ENCODE measurements at places on chromosomes 11 and 22. TPM values are rescaled to one million over a fixed set of nuclear protein-coding genes. Genes with fewer than 3 reads are reported as not detected.

- H3K36me3 ChIP-seq = no peaks in the 10 kb centered on the region
- no peak overlapping the region for H3K4me3 ChIP-seq
- no peak for DNase-seq
- no peaks in the 10 kb centered on the region for H3K4me1 ChIP-seq
Observed at GRCh38 chr11:113615773-113616172, 90.3 kb downstream of the TMPRSS5 start.

- no peaks in the 10 kb centered on the region for H3K27me3 ChIP-seq
- no peak overlapping the region for H3K4me3 ChIP-seq
- no peaks in the 10 kb centered on the region for H3K36me3 ChIP-seq
- H3K27ac ChIP-seq = no peak overlapping the region
Observed at GRCh38 chr11:133207995-133208394, 324.3 kb downstream of the OPCML start.

DNA sequence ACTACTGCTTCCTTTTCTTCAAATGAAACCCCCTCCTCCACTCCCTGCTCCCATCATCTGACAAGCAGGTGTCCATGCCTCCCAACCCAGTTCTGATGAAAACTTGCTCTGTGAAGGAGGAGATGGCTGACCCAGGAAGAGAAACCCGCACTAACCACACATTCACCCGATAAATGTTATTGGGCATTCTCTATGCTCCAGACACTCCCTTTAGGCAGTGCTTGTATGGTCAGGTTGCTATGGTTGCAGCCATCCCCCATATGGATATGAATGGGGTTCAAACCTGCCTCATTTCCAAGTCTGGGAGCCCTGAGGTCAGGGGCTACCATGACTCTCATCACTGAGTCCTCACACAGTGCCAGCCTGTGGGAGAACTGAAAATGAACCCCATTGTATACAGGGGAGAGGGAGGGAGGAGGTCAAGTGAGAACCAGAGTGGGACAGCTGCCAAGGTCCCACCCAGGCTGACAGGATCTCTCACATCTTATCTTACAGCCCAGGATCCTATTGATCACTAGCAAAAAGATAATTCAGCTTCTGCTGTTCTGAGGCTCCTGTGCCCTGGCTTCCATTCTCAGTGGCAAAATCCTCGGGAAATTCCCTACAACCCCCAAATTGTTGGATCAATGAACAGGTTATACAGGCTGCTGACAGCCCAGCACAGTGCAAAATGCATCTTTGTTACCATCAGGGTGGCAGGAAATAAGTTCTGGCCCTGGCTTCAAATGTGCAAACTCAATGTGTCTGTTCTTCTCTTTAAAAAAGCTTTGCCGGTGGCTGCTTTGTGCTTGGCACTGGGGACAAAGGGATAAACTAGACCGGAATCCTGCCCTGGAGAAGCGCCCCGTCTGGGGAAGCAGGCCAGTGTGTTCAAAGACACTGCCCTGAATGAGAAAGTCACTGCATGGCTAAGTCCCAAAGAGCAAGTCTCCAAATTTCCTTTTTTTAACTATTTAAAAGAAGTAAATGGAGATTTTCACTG lies 22.7 kb upstream of the ACER3 start:
- H3K4me3 ChIP-seq = no peak overlapping the region
- no peak for DNase-seq
- H3K27me3 ChIP-seq = no peaks in the 10 kb centered on the region
- H3K27ac ChIP-seq = no peak overlapping the region
- H3K36me3 ChIP-seq = no peaks in the 10 kb centered on the region

DNA sequence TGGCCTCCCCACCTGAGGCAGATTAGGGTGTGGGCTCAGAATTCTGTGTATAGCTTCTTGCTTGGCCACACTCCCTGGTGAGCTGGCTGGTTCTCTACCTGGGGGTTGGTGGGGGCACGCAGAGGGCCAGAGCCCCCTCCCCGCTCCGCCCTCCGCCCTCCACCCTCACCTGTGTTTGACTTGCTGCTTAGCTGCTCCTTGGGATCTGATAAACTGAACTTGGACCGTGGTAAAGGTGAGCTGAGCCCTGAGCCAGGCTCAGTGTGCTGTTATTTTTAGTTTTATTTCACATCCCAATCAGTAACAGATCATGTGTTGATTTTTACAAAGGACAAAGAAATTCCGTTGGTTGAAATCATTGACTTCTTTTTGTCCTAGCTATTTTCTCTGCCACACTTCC lies 2.0 kb downstream of the OVOL1 start:
- DNase-seq = no peak
- peaks cover 26% of the 10 kb centered on the region for H3K4me1 ChIP-seq
- peaks cover 10% of the 10 kb centered on the region for H3K27me3 ChIP-seq
- H3K4me3 ChIP-seq = no peak overlapping the region

GRCh38 chr11:79678780-79679452 lies 238.1 kb upstream of the TENM4 start:
- H3K27ac ChIP-seq = no peak overlapping the region
- no peaks in the 10 kb centered on the region for H3K36me3 ChIP-seq
- no peak for DNase-seq
- no peaks in the 10 kb centered on the region for H3K4me1 ChIP-seq
- H3K27me3 ChIP-seq = no peaks in the 10 kb centered on the region
- no peak overlapping the region for H3K4me3 ChIP-seq

DNA sequence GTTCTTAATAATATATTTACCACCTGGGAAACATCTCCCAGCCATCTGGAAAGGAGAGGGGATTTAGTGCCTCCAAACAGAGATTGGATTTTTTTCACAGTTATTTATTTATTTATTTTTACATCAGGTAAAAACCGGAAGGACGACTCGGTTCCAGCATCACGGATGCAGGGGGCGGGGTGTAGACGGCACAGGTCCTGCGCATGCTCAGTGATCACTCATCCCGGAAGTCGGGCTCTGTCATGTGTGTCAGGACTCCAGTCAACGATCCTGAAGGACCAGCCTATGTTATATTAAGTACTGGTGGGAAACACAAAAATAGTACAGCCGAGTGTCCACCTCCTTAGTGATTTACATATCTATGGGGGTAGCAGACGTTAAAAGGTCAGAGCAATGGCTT lies 467.6 kb downstream of the NTM start:
- no peak overlapping the region for H3K4me3 ChIP-seq
- H3K27ac ChIP-seq = no peak overlapping the region
- H3K36me3 ChIP-seq = no peaks in the 10 kb centered on the region
- no peaks in the 10 kb centered on the region for H3K27me3 ChIP-seq
- no peak for DNase-seq

DNA sequence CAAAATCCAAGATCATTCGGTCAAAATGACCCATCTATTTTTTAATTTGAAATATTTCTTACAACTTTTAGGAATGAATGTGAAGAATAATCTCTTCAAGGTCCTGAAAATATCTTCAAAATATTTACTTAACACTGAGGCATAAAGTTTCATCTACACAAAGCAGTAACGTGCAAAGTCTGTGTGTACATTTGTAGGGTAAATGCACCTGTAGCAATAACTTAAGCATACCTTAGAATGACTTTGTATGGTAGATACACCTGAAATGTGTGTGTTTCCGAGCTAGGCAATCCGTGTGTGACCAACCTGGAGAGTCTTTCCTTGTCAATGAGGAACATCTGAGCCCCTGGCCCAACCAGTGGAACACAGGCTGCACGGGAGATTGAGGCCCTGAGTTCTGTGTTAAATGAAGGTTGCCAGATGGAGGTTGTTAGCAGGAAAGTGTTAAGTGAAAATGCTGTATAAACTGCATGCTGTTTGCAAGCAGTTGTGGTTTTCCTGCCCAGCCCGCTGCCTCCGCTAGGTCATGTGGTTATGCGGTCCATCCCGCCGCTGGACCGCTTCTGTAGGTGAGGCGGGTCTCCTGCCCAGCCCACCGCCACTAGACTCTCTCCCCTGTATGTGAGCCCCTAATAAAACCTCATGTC lies 7.6 kb upstream of the CTR9 start:
- no peaks in the 10 kb centered on the region for H3K27me3 ChIP-seq
- peak; percentile 33 for DNase-seq
- H3K4me1 ChIP-seq = peaks cover 16% of the 10 kb centered on the region
- H3K36me3 ChIP-seq = no peaks in the 10 kb centered on the region
- no peak overlapping the region for H3K4me3 ChIP-seq

GRCh38 chr22:32830473-32830872 lies 29.0 kb downstream of the TIMP3 start:
- DNase-seq = no peak
- no peaks in the 10 kb centered on the region for H3K27me3 ChIP-seq
- no peak overlapping the region for H3K4me3 ChIP-seq
- no peak overlapping the region for H3K27ac ChIP-seq

- H3K4me3 ChIP-seq = no peak overlapping the region
- DNase-seq = no peak
- H3K4me1 ChIP-seq = no peaks in the 10 kb centered on the region
- no peak overlapping the region for H3K27ac ChIP-seq
- H3K36me3 ChIP-seq = no peaks in the 10 kb centered on the region
Observed at GRCh38 chr11:4202749-4203148, 108.2 kb downstream of the RRM1 start.

- no peak overlapping the region for H3K27ac ChIP-seq
- no peak overlapping the region for H3K4me3 ChIP-seq
- no peak for DNase-seq
Observed at GRCh38 chr11:27347359-27348339, 15.4 kb downstream of the CCDC34 start.

GRCh38 chr22:36589856-36590255 lies 60.9 kb upstream of the EIF3D start:
- H3K4me1 ChIP-seq = no peaks in the 10 kb centered on the region
- H3K27me3 ChIP-seq = peaks cover 6% of the 10 kb centered on the region
- no peak overlapping the region for H3K27ac ChIP-seq
- no peaks in the 10 kb centered on the region for H3K36me3 ChIP-seq
- no peak for DNase-seq
- H3K4me3 ChIP-seq = no peak overlapping the region

DNA sequence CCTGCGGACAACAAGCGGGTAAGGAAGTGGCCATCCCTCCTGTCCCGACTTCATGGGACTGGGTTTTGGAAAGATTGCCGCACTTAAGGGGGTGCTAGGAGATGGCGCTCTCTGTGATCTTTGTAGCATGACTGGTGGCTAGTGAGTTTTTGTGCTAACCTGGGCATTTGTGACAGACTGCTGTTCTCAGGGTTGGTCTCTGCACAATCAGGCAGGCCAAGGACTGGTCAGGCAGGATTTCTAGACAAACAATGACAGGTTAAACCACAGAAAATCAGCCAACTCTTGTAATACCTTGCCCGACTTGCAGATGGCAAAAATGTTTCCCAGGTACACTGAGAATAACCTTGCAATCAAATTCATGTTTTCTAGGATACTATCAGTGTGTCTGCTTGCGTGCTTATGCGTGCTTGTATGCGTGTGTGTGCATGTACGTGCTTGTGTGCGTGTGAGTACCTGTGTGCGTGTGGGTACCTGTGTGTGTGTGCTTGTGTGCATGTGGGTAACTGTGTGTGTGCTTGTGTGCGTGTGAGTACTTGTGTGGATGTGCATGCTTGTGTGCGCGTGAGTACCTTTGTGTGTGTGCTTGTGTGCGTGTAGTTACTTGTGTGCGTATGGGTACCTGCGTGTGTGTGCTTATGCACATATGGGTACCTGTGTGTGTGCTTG lies 25.6 kb upstream of the SORL1-AS1 start:
- no peaks in the 10 kb centered on the region for H3K27me3 ChIP-seq
- H3K4me1 ChIP-seq = peaks cover 37% of the 10 kb centered on the region
- H3K27ac ChIP-seq = no peak overlapping the region
- H3K4me3 ChIP-seq = no peak overlapping the region

DNA sequence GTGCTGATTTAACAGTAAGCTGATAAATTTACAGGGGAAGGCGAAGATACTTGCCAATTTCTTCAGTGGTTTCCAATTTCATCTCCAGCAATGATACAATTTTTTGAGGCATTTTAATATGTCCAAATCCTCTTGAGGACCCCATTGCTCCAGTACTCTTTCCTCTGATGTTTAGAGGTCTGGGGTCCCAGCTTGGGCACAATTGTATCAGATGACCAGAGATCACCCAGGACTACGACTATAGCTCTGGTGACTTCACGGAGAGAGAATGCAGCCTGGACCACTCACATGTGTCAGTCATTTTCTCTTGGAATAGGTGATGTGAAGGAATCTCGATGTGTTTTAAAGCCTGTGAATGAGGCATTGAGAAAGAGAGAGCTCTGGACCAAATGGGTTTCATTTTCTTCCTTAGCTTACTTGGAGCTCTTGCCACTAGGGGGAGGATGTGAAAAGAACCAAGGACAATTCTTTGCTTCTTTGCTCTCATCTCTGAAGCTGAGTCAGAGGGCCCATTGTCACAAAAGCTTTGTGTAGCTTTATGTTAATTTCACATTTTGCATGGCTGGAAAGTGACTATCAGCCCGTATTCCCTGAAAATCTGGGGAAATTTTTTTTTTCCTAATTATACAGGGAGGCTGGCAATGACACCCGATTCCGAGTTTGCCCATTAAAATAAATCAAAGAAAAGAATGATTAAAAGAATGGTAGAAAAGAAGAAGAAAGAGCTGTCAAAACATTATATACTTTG lies 6.7 kb upstream of the CCDC90B start:
- H3K27ac ChIP-seq = no peak overlapping the region
- no peak overlapping the region for H3K4me3 ChIP-seq
- no peaks in the 10 kb centered on the region for H3K36me3 ChIP-seq
- no peaks in the 10 kb centered on the region for H3K27me3 ChIP-seq
- DNase-seq = peak; percentile 63

GRCh38 chr11:11467312-11467711 lies 114.3 kb upstream of the CSNK2A3 start:
- no peaks in the 10 kb centered on the region for H3K4me1 ChIP-seq
- no peaks in the 10 kb centered on the region for H3K36me3 ChIP-seq
- H3K27me3 ChIP-seq = no peaks in the 10 kb centered on the region
- H3K27ac ChIP-seq = no peak overlapping the region

DNA sequence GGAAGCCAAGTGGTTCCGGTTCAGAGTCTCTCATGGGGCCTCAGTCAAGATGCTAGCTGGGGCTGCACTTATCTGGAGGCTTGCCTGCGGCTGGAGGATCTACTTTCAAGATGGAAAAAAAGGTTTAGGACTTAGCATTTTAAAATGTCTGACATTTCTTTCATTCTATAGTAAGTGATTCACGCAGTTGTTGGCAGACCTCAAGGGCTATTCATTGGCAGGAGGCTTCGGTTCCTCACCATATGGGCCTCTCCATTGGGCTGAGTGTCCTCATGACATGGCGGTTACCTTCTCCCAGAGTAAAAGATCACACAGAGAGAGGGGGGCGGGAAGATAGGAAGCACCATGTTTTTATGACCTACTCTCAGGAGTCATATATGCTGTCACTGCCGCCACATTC lies 298.0 kb upstream of the PLET1 start:
- no peaks in the 10 kb centered on the region for H3K4me1 ChIP-seq
- H3K27ac ChIP-seq = no peak overlapping the region
- H3K36me3 ChIP-seq = no peaks in the 10 kb centered on the region

Gene BCO2
- 1.8 TPM for polyA plus RNA-seq

Gene POLD3
- polyA plus RNA-seq = 4.6 TPM

Gene LRRN4CL
- polyA plus RNA-seq = not detected

Gene GPHA2
- 2.8 TPM for polyA plus RNA-seq

Gene APOBEC3A
- 2.8 TPM for polyA plus RNA-seq

Gene TRIM6
- not detected for polyA plus RNA-seq

Gene PHOX2A
- polyA plus RNA-seq = not detected

Gene C11orf97
- polyA plus RNA-seq = not detected

Data from B cell (primary cell).